ENCODE measurements at places on chromosomes 11 and 22. TPM values are rescaled to one million over a fixed set of nuclear protein-coding genes. Genes with fewer than 3 reads are reported as not detected.

ASPHD2 gene
- total RNA-seq, result 9.5 TPM

KRTAP5-8 gene
- not detected for total RNA-seq

KDM4D gene
- total RNA-seq, result 0.99 TPM

- DNase-seq, result no peak
Measured at GRCh38 chr11:117606211-117606610, 190.8 kb downstream of the DSCAML1 start.

- DNase-seq, result no peak
Measured at GRCh38 chr22:38881464-38881871, 9.5 kb upstream of the CBX6 start.

- no peak for DNase-seq
Measured at GRCh38 chr22:38974170-38974825, 7.8 kb upstream of the APOBEC3B start.

GRCh38 chr11:61138935-61139334, 22.3 kb downstream of the VPS37C start:
- no peak for DNase-seq

- DNase-seq, result no peak
Measured at GRCh38 chr11:46710821-46711269, 8.2 kb upstream of the F2 start.

DNA sequence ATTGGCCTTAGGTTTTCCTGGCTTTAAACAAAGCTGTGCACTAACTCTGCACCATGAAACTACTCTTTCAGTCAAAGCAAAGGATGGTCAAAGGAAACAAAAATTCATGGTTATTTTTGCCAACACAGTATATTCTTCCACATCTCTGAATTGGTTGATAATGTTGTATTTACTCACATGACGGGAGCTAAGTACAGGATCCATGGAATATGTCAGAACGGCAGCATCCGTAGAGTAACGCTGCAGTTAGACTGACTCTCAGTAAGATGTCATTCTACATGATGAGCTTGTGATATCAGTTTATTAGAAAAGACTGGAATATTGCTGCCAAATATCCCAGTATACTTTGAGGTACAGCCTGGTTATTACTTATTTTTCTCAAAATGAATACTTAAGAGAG, 172.1 kb downstream of the PGR start:
- DNase-seq, result no peak

DNA sequence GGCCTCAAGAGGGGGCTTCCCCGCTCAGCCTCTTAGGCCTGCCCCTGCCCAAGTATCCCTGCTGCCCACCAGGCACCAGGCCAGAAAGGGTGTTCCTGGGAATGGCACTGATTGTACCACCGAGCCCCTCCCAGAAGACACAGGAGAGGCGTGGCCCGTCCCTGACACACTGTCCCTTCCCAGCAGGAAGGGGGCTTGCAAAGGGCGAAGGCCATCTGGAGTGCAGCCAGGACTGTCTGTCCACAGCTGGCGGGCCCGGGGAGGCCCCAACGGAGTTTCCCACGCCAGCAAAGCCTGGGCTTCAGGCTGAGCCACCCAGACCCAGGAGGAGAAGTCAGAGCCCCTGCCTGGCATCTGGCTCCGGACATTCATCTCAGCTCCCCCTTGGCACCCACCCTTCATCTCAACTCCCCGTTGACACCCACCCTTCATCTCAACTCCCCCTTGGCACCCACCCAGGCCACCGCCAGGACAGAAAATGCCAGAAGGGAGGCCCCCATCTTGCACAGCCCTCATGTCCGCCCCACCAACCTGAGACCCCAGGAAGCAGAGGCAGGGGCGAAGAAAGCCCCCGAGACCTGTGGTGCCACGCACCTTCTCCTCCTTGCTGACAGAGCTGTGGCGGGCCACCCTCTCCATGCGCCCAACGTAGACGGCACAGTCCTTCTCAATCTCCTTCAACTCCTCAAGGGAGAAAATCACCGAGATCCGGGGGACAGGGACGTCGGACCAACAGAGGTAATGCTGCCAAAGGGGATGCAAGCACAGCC, 19.4 kb downstream of the TUBGCP6 start:
- no peak for DNase-seq

DNA sequence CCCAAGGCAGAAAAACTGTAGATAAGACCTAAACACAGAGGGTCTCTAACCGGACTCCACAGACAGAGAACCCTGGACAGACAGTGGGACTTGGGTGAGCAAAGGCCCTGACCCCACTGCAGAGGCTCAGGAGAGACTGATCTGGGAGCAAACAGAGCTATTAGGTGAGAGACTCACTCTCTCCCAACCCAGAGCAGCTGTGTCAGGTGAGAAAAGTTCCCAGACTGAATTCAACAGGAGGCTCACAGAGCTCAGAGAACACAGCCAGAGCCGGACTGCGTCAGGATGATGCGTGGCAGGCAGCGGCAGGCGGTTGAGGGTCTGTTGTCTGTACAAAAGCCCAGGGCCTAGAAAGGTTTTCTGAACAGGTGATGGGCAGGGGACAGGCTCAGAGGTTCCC, 5.5 kb downstream of the RFPL2 start:
- DNase-seq, result no peak

GRCh38 chr22:24433828-24434470, 6.5 kb downstream of the ADORA2A start:
- DNase-seq, result no peak

Measured in foreskin keratinocyte (primary cell).